A549 treated with GW870086 at 1 μM for 4 hours (cell line): ENCODE measurements at places on chromosomes 3 and 15. TPM values are rescaled to one million over a fixed set of nuclear protein-coding genes. Genes with fewer than 3 reads are reported as not detected.

The INSYN1 gene
- 1.3 to 2.7 TPM (median 2.0 TPM) in 5 replicates for total RNA-seq

The ZNF619 gene
- 1.3 to 2.4 TPM (median 2.0 TPM) in 5 replicates for total RNA-seq

The TNIK gene
- 1.7 to 3.0 TPM (median 1.8 TPM) in 5 replicates for total RNA-seq

The POTEB gene
- total RNA-seq = not detected in 5 replicates

The UBE2E1 gene
- total RNA-seq = 89.2 to 114 TPM (median 104 TPM) in 5 replicates

The CPN2 gene
- total RNA-seq = not detected in 5 replicates

The AQR gene
- total RNA-seq = 23.9 to 34.9 TPM (median 34.4 TPM) in 5 replicates

The TRH gene
- not detected in 5 replicates for total RNA-seq

The XRN1 gene
- 3.3 to 4.8 TPM (median 4.7 TPM) in 5 replicates for total RNA-seq

The CHRM5 gene
- total RNA-seq = 0.06 TPM in 1 of 5 replicates, not detected in the others

The UCN2 gene
- total RNA-seq = 8.0 to 10.3 TPM (median 8.5 TPM) in 5 replicates

The IQCF5 gene
- not detected in 5 replicates for total RNA-seq

The FYTTD1 gene
- 26.3 to 32.8 TPM (median 29.4 TPM) in 5 replicates for total RNA-seq

The CASR gene
- total RNA-seq = not detected in 5 replicates

The STRC gene
- 0.03 to 0.20 TPM (median 0.10 TPM) in 4 of 5 replicates, not detected in the other for total RNA-seq

The CACNA1D gene
- total RNA-seq = 0.61 to 1.2 TPM (median 0.85 TPM) in 5 replicates

The PROK2 gene
- not detected in 5 replicates for total RNA-seq

The GOLIM4 gene
- total RNA-seq = 14.0 to 19.5 TPM (median 18.5 TPM) in 5 replicates

The WDR53 gene
- 8.3 to 11.3 TPM (median 10.2 TPM) in 5 replicates for total RNA-seq

The PCLAF gene
- 128 to 247 TPM (median 163 TPM) in 5 replicates for total RNA-seq

The GP9 gene
- not detected in 5 replicates for total RNA-seq

The CDCP1 gene
- 9.8 to 11.7 TPM (median 10.5 TPM) in 5 replicates for total RNA-seq
